ENCODE measurements at places on chromosomes 13 and 19.

DNA sequence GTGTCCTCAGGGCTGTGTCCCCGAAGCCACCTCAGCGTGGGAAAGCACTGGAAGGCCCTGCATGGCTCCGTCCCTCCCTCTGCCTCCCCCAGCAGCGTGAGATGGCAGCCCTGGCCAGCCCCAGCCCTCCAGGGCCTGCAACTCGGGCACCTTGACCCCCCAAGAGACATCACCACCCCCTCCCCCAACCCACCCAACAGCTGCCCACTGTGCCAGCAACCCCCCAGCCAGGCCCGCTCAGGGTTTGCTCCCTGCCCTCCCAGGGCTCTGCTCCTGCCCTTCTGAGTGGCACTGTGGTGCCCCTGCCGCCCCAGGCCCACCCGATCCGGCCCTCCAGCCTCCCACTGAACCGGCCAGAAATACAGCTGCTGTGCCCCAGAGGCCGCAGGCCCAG lies 1.5 kb upstream of the ASPDH start:
- no peak for DNase-seq

GRCh38 chr13:28493740-28494503 lies 1.0 kb downstream of the FLT1 start:
- no peak for DNase-seq

DNA sequence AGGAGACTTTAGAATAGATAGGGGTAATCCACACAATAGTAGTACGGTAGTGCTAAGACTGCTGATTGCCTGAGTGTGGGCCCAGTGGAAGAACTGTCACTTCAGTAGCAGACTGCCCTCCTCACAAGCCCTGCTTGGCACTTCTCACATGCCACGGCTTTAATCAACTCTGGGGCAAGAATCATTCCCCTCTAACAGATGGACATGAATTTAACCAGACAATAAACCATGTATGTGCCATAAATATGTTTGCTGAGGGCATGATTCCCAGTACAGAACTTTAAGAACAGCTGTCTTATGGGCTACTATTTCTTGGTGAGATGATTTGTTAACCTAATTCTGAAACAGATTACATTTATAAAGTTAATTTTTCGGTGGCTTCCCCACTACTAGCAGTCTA lies 22.0 kb downstream of the DPY19L3 start:
- no peak for DNase-seq

DNA sequence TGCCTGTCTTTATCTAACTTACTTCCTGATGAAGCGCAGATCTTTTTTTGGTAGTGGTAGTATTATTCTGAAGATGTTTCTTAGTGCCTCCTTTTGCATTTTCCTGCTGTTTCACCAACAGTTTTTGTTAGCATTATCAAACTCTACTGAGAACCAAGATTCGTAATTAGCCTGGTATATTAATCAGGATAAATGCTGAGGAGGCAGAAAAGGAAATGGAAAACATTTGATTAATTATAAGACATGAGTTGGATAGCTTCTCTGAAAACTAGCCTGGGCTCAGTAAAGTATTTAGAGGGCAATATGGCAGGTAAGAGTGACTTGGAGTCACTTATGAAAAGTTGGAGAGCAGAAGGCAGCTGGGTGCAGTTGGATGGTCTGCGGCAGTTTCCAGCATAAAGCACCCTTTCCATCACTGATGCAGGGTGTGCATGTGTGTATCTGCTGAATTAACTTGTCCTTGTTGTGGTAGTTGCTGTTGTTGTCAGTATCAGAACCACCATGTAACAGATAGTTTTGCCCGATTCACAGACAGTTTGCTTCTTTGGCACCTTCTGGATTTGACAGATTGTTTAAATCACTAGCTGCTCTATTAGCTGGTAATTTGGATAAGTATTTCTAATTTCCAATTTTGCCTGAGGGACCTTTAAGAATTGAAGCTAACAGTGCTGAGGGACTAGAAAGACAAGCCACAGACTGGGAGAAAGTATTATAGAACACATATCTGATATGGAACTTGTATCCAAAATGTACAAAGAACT lies 6.9 kb upstream of the TNFRSF19 start:
- DNase-seq: no peak

- no peak for DNase-seq
Observed at GRCh38 chr13:111668451-111668850, 348.0 kb downstream of the TEX29 start.

GRCh38 chr19:326871-327270 lies 17.7 kb downstream of the MIER2 start:
- no peak for DNase-seq

- peak; percentile 53 for DNase-seq
Observed at GRCh38 chr19:2507109-2507508, 31.2 kb downstream of the GADD45B start.

GRCh38 chr13:93847162-93847561 lies 620.6 kb downstream of the GPC6 start:
- peak; percentile 42 for DNase-seq

DNA sequence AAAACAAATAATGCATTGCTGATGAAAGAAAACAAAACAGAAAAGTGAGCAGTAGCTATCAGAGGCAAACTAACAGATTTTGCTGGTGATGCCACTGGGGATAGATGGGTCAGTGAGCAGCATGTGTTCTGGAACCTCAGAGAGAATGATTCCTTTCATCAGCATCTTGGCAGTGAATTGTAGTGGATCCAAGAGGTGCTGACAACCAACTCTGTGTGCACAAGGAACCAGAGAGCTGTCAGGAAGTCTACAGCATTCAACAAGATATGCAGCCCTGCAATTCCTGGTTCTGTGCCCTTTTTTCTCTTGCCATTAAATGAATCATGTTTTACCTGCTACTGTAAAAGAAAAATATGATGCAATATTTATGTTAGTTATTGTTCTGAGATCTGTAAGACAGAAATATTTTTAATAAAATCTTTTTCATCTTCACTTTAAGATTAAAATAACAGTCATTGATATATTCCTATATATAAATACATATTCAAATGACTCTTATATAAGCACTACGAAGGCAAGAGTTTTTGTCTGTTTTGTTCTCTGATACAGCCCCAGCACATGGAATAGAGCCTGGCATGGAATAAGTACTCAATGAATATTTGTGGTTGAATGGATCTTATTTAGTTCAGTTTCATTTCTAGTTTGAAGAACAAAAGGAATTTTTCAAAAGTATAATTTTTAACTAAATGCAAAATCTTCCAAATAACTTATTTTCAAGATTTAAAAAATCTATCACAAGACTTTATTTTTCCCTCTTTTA lies 80.8 kb downstream of the FREM2 start:
- no peak for DNase-seq

- DNase-seq: no peak
Observed at GRCh38 chr19:19059018-19059836, 4.6 kb upstream of the SLC25A42 start.

DNA sequence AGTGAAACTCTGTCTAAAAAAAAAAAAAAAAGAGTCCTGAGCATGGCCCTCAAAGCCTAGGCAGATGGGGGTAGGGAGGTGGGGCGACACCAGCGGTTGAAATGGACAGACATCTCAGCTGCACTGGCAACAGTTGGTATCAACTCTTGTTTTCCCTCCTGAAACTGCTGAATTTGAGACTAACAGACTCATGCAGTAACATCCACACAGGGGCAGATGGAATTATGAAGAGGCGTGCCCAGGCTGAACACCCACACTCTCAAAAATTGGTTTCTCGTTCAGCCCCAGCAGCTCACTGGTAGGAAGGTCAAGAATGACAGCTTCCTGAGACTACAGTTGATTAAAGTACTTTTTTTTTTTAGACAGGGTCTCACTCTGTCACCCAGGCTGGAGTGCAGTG lies 24.1 kb downstream of the PBX4 start:
- no peak for DNase-seq

DNA sequence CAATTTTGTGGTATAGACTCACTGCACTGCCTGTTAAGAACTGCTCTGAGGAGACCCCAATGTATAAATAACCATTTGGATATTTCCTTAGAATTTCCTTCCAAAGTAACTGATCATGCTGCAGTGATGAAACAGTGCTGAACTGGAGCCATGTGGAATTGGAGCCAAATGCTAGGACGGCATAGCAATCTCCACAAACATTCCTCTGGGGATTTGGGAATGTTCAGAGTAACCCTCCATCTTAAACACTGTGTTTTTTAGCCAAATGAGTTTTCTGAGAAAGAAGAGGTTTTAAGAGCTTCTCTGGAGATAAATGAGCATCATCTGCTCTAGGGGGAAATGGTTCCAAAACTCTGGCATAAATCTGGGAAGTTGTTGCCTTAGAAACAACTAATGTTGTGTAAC lies 98.2 kb downstream of the OLFM4 start:
- DNase-seq: peak; percentile 74

Data from EH (cell line).